ENCODE measurements at places on chromosomes 5 and 9.
A peak's percentile ranks its signal among the peaks of the same experiment; 100 is the strongest.

GRCh38 chr5:32613050-32613672 lies 27.8 kb downstream of the SUB1 start:
- DNase-seq = peak; percentile 92

GRCh38 chr9:68426755-68427154 lies 70.3 kb downstream of the PGM5 start:
- no peak for DNase-seq

DNA sequence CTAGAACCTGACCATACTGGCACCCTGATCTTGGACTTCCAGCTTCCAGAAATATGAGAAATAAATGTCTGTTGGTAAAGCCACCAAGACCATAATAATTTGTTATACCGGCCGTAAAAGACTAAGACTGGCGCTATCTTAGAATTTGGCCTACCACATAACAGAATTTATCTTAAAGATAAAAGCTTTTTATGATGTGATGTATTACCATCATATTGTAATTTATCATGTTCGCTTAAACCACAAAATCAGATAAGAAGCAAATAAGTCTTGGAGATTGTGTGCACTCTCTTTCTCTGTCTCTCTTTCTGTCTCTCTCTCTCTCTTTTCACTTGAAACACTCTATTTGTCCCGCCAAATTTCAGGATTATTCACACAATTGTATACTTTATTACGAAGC lies 35.6 kb downstream of the FST start:
- DNase-seq = no peak

- DNase-seq = no peak
Measured at GRCh38 chr5:90902651-90903386, 344.2 kb downstream of the ADGRV1 start.

DNA sequence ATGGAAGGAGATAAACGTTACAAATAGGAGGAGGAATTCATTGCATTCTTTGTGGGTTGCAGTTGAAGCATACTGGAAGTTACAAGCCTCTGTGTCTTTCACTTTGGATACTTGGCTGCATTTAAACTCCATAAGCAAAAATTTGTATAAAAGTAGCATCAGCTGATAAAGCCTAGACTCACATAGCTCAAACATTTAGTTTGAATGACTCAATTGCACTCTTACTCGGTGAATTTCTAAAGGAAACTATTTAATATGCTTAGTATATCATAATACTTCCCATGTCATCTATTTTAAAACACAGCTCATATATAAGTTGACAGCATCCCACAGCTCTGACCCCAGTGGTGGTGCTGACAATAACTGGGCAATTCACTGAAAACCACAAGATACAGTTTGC lies 596.6 kb upstream of the ZNF608 start:
- DNase-seq = peak; percentile 51

- no peak for DNase-seq
Measured at GRCh38 chr9:136835162-136835931, 6.9 kb upstream of the AJM1 start.

DNA sequence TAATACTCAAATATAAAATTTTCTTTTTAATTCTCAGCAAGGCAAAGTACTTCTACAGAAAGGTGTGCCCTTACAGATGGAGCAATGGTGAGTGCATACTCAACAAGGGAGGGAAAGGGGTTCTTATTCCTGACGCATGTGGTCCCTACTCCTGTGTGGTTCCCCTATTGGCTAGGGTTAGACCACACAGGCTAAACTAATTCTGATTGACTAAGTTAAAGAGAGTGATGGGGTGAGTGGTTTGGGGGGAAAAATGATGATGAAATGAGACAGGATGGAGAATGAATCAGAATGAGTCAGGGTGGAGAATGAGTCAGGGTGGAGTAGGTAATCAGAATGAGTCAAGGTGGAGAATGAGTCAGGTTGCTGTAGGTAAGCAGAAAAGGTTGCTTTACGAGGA lies 22.9 kb upstream of the HMGCS1 start:
- DNase-seq = no peak

- DNase-seq = no peak
Measured at GRCh38 chr5:2272039-2272438, 389.3 kb upstream of the IRX4 start.

DNA sequence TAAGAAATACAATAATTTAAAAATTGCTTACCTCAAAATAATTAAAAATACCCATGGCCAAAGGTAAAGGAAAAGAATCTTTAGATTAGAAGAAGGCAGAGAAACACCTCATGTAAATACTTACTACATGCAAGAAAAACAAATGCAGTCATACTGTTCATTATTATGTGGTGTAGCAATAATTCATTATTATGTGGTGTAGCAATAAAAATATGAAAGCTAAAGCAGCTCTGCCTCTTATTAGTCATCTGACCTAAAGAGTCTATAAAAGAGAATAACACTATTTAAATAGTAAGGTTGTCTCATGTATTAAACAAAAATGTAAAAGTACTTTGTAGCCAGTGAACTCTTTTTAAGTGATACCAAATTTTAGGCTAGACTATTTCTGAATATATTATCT lies 6.6 kb downstream of the DTWD2 start:
- no peak for DNase-seq

- peak; percentile 42 for DNase-seq
Measured at GRCh38 chr9:115207003-115207836, 89.3 kb upstream of the TNC start.

GRCh38 chr9:130662970-130663257 lies 1.5 kb upstream of the PRDM12 start:
- DNase-seq = no peak

DNA sequence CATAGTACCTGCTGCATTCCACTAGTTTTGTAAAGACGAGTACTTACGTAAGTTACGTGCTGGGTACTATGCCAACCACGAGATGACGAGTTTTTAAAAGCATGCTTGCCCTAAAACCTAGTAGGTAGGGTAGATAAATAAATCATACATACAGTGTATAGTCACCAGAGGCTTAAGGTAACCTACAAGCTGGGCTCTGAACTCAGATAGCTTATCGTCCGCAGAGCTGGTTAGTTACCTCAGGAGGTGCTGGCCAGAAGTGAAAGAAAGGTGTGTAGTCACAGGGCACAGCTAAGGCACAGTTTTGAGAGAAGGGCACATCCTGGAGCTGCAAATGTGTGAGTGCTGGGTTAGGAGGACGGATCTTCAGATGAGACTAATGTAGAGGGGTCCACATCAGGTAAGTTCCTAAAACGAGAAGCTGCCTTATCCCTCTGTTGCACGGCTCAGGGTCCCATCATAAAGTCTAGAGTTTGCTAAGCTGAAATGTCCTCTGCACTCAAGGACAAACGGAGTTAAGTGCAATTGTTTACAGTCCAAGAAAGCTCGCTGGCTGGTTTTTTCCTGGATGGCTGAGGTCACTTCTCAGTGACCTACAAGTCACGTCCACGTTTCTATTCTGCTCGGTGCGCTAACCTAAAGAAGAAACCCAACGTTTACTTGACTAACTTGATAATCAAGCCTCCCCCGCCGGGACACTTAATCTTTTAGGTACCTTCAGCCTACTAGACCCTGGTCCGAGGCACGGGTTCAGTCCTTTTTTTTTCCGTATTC lies 1.1 kb upstream of the SNX24 start:
- peak; percentile 16 for DNase-seq

- DNase-seq = no peak
Measured at GRCh38 chr5:22277006-22277405, 576.1 kb downstream of the CDH12 start.

DNA sequence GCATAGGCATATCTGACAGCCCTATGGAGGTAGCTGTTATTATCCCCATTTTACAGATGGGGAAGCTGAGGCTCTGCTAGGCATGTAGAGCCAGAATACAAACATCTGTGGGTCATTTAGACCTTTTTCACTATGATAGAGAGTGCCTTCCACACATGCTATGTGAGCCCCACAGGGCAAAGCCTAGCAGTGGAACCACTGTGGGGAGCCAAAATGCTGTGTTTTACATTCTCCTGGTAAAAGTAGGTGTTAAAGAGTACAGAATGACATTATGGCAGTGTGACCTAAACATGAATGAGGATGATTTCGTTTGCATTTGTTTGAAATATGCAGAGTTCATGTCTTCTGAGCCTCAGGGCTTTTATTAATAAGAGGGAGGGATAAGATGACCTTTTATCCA lies 265.2 kb downstream of the MAST4 start:
- DNase-seq = no peak

DNA sequence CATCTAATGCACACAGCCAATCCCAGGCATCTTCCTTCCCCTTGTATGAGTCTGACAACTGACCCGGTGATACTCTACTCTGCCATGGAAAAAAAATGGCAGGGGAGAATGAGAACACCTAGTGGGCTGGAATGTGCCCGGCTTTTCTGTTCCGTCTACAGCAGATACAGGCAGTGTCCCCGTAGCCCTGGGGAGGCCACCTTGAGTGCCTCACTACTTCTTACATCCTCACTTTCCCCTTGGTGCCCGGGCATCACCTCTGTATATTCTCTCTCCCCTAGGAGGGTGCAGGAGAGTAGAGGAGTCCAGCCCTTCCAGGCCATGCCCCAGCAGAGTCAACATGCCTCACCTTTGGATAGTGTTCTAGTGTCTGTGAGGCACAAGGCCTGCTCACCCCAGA lies 56.2 kb downstream of the SYK start:
- no peak for DNase-seq

DNA sequence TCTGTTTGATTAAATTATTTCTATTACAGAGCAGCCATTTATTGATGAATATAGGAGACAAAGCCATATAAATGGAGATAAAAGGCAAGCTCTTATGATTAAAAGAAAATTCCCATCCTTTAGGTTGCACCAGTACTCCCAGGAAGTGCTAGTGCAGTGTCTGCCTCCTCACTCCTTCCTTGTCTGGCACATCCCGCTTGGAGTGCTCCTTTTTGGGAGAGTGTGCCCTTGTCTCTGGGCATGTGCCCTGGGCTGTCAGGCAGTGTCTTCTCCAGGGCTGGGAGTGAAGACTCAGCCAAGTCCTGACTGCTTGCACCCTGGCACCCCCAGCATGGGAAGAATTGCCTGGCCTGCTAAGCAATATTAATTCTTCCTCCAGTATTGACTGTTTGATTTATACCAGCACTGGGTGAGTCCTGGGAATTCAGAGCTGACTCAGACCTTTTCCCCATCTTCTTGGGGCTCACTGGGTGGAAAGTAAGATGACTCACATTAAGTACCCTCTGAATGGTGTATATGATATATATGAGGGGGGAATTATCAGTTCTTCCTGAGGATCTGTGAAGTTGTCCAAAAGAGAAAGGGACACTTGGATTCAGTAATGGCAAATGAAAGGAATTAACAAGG lies 62.1 kb downstream of the ZSWIM6 start:
- DNase-seq = no peak

GRCh38 chr5:119011186-119011585 lies 22.8 kb upstream of the DTWD2 start:
- DNase-seq = no peak

GRCh38 chr9:21800931-21801682 lies 1.3 kb upstream of the MTAP start:
- DNase-seq = no peak

DNA sequence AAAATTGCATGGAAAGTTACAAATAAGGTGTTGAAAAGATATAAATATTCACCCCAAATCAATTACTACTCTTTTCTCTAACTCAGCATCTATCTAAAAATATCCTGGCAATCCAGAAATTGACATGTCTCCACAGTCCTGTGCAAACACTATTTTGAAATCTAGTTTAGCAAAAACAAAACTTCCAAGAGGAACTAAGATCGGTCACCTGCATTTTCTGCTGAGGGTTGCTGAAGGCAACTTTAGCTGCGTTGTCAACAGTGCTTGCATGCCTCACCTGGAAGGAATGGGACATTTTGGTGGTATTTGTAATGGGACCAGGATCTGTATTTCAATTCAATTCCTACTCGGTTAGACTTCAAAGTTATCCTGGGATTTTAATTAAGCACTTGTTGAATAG lies 398.3 kb downstream of the NTRK2 start:
- no peak for DNase-seq

GRCh38 chr9:136963341-136963740 lies 11.3 kb downstream of the LCN12 start:
- DNase-seq = no peak

- no peak for DNase-seq
Measured at GRCh38 chr5:174991847-174992246, 267.5 kb downstream of the MSX2 start.

DNA sequence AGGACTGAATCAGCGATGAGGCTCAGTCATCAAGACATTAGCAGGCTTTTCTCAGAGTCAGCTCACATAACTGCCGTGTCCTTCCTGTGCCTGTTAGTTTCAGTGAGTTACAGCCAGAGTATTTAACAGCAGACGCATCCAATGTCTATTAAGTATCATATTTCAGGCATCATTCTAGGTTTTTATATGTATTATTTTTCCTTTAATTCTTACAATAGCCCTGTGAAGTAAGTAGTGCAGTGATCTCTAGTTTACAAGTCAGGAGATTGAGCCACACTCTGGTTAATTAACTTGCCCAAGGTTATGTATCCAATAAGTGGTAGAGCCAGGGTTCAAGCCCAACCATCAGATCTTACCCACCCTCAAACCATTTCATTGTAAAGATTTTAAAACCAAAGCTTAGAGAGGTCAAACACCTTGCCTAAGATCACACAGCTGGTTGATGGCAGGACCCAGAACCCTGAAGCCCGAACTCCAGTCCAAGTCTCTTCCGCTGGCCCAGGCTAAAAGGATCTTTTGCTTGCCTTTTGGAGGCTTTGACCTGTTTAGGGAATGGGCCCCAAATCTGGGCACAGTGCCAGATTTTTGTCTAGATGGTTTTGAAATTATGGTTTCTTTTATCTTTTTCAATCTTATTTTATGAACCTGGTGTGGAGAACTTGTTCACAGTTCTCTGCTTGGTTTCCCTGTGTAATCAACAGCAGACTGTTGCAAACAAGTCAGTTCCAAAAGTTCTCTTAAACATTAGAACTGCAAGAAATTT lies 261.2 kb upstream of the CLINT1 start:
- peak; percentile 57 for DNase-seq

DNA sequence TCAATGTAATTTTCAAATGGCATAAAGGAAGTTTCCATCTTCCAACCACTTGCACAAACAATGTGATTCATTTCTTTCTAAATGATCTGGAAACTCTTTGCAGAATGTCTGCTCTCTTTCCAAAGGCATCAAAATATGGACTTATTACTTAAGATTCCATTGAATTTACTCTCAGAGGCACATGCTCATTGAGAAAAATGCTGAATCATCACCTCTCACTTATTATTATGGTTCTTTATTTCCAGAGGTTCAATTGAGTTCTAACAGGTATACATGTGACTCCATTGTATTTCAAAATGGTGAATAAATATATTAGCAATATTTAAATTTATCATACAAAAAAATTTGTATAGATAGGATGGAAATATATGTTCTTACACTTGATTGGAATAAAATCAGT lies 1140.6 kb downstream of the EFNA5 start:
- peak; percentile 15 for DNase-seq

DNA sequence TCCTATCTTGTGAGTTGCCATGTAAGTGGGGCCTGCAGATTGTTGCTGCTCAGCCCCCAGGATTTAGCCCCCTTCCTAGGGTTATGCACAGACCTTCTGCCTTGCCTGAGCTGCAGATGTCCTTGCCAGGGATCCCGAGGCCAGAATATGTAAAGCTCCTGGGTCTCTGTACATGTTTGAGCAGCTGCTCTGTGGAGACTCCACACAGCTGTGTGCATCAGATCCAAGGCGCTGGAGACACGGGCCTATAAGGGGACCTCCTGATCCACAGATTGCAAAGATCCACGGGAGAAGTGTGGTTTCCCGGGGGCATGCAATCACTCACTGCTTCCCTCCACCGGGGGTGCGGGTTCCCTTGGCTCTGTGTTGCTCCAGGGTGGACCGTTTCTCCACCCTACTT lies 28.9 kb downstream of the TAF11L14 start:
- no peak for DNase-seq

- no peak for DNase-seq
Measured at GRCh38 chr5:90099099-90099498, 310.5 kb downstream of the CETN3 start.

GRCh38 chr9:69818750-69819345 lies 1.8 kb upstream of the CFAP95 start:
- DNase-seq = peak; percentile 22
